ENCODE measurements at places on chromosomes 16 and 17.

DNA sequence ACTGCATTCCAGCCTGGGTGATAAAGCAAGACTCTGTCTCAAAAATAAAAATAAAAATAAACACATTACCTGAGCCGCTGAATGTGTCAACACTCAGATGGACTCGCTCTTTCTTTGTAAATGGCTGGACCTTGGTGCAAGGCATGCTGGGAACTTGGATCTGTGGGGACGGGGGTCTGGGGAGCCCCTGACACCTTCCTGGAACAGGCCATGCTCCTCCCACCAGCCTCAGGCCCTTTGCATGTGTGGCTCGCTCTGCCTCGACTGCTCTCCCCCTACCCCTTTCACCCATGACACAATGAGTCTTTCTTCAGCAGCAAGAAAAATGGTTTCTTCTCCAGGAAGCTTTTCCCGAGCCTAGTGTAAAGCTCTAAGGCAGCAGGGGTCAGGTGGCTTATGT is 94.0 kb upstream of the CDH5 start:
- DNase-seq, result no peak

DNA sequence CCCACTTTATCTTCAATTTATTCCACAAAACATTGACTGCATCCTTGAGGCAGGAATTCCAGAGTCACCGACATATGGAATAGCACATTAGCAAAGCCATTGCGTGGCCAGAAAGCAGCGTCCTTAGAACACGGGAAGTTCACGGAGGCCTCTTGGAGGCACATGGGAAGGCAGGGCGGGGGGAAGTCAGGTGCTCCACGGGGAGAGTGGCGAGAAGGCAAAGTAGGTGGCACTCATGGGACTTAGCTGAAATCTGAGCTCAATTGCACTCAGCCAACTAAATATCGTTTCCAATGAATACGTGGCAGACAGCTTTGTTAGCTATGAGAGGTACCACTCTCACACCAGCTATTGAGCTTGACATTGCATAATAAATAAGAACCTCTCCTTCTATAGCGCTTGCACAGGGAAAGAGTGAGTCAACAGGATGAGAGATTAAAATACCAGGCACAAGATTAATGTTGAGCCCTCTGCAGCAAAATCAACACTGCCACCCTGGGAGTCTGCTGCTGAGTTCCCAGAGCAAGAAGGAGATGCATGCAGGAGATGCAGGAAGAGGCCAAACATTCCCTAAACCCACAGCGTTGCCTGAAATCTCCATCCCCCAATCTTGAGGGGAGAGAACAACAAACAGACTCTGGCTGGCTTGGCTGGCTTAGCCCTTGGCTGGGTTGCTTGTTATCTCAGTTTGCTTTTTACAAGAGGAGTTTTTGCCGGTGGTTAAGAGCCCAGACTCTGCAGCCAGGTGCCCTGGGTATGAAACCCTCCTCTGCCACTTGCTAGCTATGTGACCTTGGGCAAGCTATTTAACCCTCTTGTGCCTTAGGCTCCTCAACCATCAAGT is 28.8 kb downstream of the ABCC12 start:
- DNase-seq, result peak; percentile 85

- DNase-seq, result no peak
Measured at GRCh38 chr17:8927395-8927794, 38.1 kb downstream of the PIK3R5 start.

DNA sequence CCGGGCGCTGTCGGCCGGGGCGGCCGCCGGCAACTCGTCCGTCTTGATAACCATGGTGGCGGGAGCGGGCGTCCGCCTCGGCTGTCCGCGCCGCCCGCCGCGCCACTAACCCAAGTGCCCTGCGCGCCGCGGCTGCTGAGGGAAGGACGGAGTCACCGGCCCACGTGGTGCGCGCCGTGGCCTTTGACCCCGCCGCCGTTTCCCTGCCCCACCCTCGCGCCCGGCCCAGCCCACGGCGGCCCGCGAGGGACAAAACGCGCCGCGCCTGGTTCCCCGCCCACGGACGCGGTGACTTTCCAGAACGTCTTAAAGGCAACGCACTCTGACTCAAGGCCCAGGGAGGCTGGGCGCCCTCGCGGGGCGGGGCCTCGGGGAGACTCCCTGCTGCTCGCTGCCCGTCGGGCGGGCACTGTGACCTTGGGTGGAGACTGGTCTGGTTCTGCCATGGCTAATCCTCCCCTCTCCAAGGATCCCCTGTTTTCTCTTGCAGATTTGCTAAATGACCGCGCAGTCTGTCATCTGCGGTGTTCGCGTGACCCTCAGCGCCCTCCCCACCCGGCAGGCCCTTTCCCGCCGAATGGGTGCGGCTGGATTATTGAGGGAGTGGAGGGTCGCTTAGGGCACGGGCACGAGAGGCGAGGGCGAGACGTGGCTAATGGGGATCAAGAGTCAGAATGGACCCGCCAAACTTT is at the start of gene CLUH:
Gene CLUH (minus strand): TSS at position 157 of the 692 bp plus-strand sequence. CDS start 103 bp downstream, at position 54.
- peak; percentile 93 for DNase-seq

GRCh38 chr16:69073181-69073702 is 32.2 kb upstream of the HAS3 start:
- peak; percentile 97 for DNase-seq

DNA sequence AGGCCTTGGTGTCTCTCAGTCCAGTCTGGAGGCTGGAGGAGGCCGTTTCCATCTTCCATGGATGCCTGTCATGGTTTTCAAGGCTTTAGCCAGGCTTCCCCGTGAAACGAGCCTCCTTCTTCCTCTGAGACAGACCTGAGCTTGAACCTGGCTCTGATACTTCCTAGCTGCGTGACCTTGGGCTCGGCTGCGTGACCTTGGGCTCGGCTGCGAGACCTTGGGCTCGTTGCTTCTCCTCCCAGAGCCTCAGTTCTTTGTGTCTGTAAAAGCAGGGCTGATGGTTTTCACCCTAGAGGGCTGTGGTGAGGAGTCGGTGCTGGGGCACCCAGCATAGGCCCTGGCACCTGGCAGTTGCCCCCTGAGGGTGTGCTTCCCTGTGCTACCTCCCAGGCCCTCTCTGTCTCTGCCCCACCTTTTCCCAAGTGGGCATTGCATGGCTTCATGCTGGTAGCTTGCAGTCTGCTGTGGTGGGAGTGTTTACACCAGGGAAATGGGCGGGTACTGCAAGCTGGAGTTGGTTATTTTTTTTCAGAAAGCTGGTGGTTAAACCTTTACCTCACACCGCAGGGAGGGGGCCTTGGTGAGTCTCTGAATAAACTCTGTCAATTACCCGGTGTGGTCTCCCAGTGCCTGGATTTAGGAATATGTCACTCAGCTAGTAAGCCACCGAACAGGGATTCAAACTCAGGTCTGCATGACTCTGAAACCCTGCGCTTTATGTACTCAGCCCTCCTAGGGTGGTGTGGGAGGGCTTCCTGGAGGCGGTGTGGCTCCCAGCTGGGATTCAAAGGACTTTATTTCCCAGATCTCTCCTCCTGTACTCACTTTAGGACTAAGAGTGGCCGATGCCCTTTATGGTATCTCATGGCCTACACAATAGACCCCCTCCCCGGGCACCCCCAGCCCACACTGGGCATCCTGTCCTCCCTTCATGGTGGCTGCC is 129.0 kb upstream of the CIBAR2 start:
- no peak for DNase-seq

DNA sequence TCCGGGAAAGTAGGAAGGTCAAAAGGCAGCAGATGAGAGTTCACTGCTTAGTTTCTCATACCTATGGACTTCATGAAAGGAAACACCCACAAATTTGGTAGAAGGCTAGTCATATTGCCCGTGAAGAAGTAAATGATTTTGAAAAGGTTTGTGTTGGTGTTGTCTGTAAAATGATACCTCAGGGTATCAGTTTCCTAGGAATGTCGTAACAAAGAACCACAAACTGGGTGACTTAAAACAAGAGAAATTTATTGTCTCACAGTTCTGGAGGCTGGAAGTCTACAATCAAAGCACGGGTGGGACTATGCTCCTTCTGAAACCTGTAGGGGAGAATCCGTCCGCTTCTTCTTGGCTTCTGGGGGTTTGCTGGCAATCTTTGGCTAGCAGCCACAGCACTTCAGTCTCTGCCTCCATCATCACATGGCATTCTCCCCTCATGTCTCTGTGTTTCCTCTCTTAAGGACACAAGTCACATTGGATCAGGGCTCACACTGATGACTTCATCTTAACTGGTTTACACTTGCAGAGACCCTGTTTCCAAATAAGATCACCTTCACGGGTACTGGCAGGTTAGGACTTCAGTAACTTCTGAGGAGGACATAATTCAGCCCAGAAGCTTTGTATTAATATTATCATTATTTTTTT is 2.0 kb upstream of the NAE1 start:
- DNase-seq, result peak; percentile 27

DNA sequence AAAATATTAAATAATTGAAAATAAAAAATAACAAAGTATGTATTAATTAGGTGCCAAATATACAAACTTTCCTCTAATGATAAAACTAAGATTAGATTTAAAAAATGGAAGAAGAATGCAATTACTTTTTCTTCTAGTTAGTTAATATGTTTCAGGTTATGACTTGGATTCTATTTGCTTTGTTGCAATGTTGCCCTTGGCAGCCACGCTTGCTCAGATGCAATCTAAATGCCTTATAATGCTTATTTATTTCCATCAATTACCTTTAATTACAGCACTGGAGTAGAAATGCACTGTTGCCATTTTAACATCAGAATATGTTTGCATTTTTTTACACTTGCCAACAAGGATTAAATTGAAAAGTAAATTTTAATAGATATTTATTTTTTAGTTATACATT is 263.9 kb downstream of the CNTNAP4 start:
- no peak for DNase-seq

- no peak for DNase-seq
Measured at GRCh38 chr17:75909051-75909811, 4.5 kb upstream of the MRPL38 start.

- DNase-seq, result no peak
Measured at GRCh38 chr17:18187226-18187625, 3.6 kb downstream of the ALKBH5 start.

- no peak for DNase-seq
Measured at GRCh38 chr16:74304835-74305176, 8.2 kb downstream of the PSMD7 start.

DNA sequence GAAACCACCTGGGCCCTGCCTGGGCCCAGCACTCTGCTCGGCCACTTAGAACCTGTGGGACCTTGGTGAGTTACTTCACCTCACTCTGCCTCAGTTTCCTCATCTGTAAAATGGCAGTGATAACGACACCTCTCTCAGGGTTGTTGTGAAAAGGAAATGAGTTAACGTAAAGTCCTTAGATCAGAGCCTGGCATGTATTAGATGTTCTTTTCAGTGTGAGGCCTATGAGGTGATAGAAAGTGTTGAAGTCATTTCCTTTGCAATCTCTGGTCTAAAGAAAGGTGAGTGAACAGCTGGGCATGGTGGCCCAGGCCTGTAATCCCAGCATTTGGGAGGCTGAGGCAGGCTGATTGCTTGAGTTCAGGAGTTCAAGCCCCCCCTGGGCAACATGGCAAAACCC is 51.7 kb upstream of the LGALS9 start:
- DNase-seq, result no peak

DNA sequence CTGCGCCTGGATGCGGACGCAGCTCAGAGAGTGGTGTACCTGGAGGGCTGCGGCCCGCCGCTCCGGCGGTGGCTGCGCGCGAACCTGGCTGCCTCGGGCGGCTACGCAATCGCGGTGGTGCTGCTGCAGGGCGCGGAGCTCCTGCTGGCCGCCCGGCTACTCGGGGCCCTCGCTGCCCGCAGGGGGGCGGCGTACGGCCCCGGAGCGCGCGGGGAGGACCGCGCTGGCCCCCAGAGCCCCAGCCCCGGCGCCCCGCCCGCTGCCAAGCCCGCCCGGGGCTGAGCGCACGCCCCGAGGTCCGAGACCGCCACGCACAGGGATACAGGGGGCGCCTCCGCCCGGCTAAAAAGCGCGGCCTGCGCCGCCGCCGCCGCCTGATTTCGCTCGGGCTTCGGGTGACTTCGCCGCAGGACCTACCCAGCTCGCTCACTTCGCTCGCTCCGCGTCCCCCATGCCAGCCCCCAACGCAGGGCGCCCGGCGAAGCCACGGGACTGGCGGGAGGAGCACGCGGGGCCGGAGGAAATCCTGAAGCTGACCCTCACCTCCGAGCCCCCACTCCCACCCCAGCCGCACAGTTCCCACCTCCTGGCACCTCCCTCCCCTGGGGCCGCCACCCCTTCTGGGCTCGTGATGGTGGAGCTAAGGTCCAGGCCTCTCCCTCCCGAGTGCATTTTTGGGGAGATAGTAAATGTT is 8.2 kb downstream of the PDE6G start:
- DNase-seq, result no peak

- DNase-seq, result no peak
Measured at GRCh38 chr16:175011-175949, 1.2 kb upstream of the HBA1 start.

GRCh38 chr17:36773039-36773438 is 164.2 kb upstream of the LHX1 start:
- no peak for DNase-seq

DNA sequence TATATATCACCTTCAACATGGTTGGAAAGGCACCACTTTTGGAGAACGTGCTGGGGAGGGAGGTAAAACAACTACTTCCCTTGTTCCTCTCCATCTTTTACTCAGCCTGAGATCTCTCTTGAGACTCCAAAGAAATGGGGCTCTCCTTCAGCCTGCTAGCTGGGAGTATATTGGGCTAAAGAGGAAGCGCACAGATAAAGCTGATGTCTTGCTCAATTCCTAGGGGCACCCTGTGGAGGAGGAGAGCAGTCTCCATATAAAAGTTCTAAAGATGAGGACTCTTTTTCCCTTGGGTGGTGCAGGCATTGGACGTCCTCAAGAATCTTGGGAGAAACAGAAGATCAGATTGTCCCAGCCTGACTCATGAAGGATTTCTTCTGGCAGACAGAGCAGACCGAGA is 4.6 kb upstream of the ETV4 start:
- no peak for DNase-seq

GRCh38 chr17:27579897-27580321 is 51.1 kb upstream of the LGALS9 start:
- no peak for DNase-seq

DNA sequence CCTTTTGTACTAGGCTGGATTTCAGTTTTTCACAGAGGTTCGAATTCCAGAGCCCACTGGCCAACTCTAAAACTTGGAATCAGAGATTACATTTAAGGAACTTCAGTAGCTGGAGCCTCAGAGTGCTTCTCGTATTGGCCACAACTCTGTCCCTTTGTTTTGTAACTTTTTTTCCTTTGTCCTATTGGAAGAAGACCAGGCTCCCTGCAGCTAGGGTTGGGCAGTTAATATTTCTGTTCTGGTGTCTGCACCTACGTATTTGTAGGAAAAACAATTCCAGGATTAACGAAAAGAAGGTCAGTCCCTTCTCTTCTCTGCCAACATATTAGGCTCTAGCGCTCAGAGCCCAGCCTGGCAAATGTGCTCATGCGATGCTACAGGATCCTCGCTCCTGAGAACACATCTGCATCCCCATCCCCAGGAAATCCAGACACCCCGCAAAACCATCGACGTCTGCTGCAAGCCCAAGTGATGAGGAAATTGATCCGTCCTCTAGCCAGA is 1.9 kb downstream of the CDH11 start:
- no peak for DNase-seq

DNA sequence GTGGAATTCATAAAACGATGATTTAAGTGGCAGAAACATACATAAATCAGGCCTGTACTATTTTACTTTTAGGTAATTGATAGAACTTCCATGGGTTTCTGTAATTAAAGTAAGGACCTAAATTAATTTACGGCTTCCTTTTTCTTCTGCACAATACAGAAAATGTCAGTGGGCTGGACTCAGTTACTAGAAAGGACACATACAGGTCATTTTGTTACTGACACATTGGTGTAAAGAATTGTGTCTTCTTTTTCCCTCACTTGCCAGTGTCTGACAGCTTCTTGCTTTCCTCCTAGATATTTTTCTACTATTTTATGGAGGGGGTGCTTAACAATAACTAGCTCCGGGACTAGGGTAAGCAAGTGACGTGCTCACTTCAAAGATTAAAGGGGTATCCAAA is 304.8 kb downstream of the RBFOX1 start:
- no peak for DNase-seq

- no peak for DNase-seq
Measured at GRCh38 chr17:7711051-7711755, 6.2 kb downstream of the EFNB3 start.

Data from foreskin keratinocyte (primary cell).